ENCODE measurements at places on chromosomes 5 and 9.

DNA sequence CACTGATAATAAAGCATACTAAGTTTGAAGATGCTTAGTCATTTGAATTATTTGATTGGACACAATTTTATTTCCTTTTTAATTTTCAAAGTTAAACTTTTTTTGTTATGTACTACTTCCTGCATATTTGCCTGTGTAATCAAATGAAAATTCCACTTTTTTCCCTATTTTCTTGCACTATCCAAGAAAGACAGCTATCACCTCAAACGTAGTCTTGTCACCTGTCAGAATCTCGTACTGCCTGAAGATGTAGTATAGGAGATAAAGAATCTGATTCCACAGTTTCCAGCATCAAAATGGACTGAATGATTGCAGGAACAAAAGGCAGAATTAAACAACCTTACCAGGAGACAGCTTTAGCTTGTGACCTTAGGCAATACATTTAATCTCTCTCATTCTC, 818.8 kb downstream of the MAT2B start:
- DNase-seq, result no peak

- no peak for DNase-seq
These were observed 159.4 kb downstream of the FBN2 start for GRCh38 chr5:128378632-128379031.

DNA sequence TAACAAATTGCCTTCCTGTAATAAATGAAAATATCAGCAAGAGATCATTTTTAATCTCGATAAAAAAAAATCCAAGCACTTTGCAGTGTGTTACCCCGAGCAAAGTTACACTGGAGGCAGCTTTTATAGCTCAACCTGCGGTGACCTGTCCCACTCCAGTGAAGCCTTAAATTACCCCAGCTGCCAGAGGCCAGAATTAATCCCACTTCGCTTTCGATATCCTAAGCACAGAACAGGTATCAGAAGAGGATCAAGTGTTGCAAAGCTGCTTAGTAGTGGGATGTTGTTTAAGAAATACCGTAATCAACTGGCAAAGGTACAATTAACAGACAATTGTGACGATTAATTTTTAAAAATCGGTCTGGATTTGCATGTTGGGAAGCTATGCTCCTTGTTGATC, 314.0 kb downstream of the AGTPBP1 start:
- no peak for DNase-seq

GRCh38 chr9:110170357-110171257, 37.4 kb downstream of the C9orf152 start:
- peak; percentile 10 for DNase-seq

- DNase-seq, result no peak
These were observed 7.6 kb downstream of the TTC16 start for GRCh38 chr9:127723444-127723843.

- no peak for DNase-seq
These were observed 93.7 kb downstream of the JAKMIP2 start for GRCh38 chr5:147688656-147689356.

DNA sequence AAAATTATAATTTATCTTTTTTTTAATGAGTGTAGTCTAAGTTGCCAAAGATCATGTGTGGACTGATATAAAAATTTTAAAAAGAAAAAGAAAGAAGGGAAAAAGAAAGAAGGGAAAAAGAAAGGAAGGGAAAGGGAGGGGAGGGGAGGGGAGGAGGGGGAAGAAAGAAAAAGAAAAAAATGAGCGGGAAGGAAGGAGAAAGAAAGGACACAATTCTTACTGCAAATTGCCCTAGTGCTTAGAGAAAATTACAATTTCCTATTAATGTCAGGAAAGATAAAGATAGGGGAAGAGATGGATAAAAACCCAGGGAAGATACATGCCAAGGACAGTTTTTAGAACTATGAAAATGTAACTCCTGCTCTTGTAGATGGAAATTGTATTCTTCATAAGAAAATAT, 789.7 kb upstream of the GRAMD2B start:
- DNase-seq, result no peak

- DNase-seq, result no peak
These were observed 273.7 kb upstream of the DMRT1 start for GRCh38 chr9:567747-568305.

GRCh38 chr9:114759512-114760341, 46.1 kb downstream of the TNFSF15 start:
- DNase-seq, result no peak

DNA sequence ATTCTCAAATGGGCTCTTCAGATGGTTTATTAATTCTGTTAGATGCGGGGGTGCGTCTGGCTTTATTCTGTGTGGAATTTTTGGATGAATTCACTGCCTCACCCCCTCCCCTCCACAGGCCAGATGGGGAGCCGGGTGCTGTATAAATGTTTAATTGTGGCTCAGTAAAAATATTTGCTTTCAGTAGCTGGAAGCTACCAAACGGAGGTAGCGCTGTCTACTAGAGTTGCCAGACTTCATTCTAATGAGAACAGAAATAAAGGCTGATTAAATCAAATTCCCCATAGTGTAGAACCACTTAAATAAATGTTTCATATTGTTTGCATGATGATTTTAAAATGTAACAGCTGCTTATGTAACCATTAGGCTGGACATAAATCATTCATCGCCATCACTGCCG, 34.5 kb upstream of the KCNMB1 start:
- DNase-seq, result no peak

GRCh38 chr5:122420537-122421236, 108.7 kb downstream of the SNCAIP start:
- DNase-seq, result no peak

- DNase-seq, result no peak
These were observed 33.1 kb downstream of the ZCCHC9 start for GRCh38 chr5:81334304-81335061.

- DNase-seq, result no peak
These were observed 362.7 kb upstream of the SLC30A5 start for GRCh38 chr5:68730979-68731654.

DNA sequence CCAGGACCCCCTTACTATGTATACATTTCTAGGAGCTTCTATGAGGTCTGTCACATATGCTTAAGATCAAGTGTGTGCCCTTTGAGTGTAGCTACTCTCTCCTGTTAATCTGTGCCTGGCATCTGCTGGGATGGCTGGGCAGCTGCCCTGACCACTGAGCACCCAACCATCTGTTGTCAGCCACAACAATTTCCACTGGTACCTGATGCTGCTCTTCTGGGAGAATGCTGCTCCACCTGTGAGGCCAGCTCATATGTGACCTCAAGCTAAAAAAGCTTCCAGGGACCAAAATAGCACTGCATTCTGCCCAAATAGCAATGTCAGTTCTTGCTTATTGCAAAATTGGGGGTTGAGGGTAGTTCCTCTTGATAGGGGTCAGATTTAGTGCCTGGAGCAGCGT, 595.6 kb downstream of the RAB3C start:
- no peak for DNase-seq

GRCh38 chr5:132673488-132673887, 301 bp upstream of the IL4 start:
- no peak for DNase-seq

GRCh38 chr9:3032898-3033297, 189.0 kb upstream of the PUM3 start:
- DNase-seq, result no peak

GRCh38 chr9:77307166-77307565, 129.8 kb downstream of the VPS13A start:
- DNase-seq, result no peak

DNA sequence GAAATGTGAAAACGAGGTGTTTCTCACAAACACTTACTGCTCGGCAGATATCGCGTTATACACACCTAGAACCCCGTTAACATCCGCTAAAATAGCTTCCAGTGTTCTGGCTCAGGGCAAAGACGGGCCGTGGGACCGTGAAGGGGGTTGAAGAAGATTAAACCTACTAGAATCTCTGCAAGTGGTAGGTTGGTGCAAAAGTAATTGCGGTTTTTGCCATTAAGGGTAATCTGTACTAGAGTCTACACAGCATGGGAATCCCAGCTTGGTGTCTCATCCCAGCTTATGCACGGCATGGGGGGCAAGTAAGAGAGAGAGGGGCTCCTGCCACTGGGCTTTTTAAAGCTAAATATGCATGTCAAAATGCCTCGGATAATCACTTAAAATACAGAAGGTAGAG, 43.9 kb downstream of the HRH2 start:
- no peak for DNase-seq

DNA sequence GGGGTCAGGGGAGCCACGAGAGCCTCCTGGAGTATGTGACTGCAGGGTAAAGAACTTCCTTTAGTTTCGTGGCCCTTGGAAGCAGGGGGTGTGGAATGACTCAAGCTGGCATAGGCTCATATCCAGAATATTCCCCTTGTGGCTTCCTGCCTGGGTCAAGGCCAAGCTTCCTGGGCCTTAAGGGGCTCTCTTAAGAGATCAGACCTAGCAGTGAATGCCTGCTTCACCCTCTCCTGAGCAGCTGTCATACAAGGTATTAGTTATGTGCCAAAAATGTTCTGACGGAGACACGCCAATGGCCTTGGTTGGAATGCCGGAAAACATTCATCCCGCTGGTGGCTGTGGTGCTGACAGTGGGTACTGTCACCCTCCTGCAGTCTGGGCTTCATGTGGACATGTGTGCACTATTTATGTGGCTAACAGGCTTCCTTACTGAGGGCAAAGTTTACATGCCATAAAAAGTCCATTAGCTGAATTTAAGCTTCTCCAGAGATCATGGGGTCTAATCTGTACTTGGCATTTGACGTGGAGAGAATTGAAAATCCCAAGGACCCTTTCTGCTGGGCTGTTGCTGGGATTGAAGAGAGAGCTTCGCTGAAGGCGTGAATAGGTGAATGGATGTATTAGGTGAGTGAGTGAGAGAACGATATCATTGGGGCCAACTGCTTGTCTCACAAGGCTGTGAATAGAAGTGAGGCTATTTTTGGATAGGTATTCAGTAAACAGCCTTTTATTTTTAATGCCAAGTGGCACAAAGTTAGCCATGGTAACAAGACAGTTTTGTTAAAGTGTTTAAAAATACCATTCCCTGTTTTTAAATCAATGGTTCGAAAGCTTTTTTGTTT, 156.8 kb downstream of the MACROH2A1 start:
- no peak for DNase-seq

All from right lobe of liver (tissue), 6 donors.